ENCODE measurements at places on chromosomes 1 and 21. TPM values are rescaled to one million over a fixed set of nuclear protein-coding genes. Genes with fewer than 3 reads are reported as not detected.
A peak's percentile ranks its signal among the peaks of the same experiment; 100 is the strongest.

DNA sequence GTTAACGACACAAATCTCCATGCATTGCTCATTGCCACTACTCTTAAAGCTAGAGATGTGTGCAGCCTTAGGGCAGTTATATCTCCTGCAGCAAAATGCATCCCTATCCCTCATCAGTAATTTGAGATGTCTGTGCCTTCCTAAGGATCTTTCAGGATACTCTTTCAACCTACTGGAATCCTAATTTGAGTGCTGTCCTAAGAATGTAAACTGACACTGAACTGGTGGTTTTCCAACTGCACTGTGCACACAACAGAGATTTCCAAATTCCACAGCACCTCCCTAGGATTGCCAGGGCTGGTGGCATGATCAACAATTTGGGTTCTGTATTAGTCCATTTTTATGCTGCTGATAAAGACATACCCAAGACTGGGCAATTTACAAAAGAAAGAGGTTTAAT lies 193.9 kb downstream of the LTN1 start:
- no peak for DNase-seq

DNA sequence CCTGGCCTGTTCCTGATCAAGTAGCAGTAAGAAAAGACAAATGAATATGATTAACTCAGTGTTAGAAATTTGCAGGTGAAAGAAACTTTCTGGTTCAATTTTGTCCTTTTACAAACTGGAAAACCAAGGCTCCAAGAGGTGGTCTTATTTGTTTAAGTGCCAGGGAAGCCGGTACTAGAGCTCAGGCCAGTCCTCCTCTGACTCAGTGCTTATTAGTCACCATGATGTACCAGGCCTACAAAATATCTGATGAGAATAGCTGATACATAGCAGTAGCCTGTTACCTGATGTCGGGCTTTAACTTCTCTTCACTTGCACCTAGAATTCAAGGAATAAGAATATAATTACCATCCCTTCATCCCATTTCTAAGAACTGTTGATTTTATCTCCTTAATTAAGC lies 394.8 kb downstream of the LMX1A start:
- no peak for DNase-seq

GRCh38 chr1:8567146-8567545 lies 249.2 kb downstream of the SLC45A1 start:
- DNase-seq: no peak

DNA sequence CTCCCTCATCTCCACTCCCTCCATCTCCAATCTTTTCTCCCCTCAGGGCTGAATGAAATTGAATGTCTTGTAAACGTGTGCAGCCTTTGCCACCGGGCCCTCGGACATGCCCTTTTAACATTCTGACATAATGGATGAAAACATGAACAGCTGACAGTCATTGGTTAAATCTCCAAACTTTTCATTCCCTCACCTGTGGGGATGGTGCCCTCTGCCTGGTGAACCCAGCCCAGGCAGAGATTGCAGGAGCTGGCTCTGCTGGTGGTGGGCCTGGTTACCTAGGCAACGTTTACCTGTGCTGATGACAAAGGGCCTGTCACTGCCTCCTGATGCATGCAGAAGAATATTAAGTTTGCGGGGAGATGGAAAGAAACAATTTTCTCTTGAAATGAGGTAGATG lies 21.3 kb downstream of the ST6GALNAC3 start:
- no peak for DNase-seq

Gene AIDA
- 52.9 TPM for polyA plus RNA-seq

DNA sequence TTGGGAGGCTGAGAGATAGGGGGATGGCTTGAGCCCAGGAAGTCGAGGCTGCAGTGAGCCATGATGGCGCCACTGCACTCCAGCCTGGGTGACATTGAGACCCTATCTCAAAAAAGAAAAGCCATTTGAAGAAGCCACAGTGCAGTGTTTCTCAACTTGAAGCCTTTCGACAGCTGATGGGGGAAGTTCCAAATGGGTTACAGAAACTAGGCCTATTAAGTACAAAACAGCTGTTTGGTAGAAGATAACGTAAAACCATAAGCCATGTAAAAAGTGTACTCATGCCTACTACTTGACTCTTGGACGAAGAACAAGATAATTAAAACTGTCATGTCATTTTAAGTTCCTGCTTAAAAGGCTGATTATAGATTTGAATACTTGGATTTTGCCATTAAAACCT lies 16.6 kb downstream of the COPA start:
- DNase-seq: no peak

DNA sequence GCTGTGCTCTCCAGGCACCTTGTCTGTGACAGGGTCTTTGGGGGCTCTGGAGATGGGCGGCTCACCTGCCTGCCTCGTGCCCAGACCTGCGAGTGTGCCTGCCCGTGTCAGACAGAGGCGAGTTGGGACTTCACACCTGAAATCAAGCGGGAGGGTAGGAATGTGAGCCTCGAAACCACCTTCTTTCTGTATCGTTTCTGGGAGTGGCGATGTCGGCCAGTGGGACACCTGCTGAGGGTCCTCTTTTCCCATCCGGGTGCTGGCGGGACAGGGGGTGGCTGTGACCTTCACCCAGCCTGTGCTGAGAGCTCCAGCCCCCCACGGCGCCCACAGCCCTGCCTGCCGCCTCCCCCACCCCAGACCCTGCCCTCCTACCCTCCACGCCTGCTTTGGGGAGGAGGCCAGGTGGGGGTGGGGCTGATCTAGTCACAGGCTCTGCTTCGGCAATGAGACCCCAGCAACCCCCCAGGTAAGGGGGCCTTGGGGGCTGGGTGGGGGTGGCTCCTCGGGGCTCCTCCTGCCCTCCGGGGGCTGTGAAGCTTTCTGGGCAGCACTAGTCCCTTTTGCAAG lies 15.6 kb upstream of the FAAP20 start:
- no peak for DNase-seq

- DNase-seq: no peak
Observed at GRCh38 chr21:20377250-20377649, 621.0 kb upstream of the NCAM2 start.

DNA sequence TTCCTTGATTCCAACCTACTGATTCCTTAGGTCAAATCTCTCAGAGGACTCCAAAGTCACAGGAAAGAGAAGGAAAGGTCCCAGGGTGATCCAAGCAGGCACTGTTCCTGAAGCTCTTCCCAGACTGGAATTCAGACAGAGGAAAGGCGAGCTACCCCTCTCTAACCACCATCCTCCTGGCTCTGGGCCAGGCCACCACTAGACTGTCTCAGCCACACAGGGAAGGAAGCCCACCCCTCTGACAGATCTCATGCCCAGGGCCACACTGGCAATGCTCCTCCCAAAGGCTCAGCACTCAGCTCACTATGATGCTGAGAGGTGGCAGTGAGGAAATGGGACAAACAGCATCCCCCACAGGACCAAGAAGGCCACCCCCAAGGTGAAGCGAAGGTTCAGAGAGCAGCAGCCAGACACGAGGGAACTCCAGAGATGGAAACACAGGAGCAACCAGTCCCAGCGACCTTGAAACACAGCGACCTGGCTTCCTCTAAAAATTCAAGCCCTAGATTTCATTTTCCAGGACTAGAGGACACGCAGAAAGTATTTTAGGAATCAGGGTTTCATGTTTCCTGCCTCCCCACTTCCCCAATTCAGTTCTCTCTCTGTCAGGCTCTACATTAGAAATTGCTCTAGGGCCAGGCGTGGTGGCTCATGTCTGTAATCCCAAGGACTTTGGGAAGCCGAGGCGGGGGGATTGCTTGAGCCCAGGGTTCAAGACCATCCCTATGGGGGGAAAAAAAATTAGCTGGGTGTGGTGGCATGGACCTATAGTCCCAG lies 18.8 kb downstream of the PIK3C2B start:
- DNase-seq: no peak

- no peak for DNase-seq
Observed at GRCh38 chr1:88655685-88656299, 28.3 kb upstream of the PKN2 start.

DNA sequence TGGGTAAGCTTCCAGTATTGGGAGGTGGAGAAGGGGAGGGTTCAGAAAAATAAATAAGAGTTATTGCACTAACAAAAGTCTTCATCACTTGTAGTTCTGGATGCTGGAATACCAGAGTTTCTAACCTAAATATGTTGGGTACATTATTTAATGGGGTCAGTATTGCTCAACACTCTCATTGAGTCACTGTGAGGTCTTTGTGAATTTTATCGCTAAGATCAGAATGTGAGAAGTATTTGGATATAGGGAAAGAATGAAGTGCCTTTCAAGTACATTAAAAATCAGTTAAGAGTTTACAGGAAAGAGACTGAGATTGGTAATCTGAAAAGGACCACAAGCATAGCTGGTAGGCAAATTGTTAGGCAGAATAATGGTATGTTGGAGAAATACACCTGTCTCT lies 8.8 kb downstream of the SNRPE start:
- no peak for DNase-seq

Gene B3GALT2
- polyA plus RNA-seq: not detected

DNA sequence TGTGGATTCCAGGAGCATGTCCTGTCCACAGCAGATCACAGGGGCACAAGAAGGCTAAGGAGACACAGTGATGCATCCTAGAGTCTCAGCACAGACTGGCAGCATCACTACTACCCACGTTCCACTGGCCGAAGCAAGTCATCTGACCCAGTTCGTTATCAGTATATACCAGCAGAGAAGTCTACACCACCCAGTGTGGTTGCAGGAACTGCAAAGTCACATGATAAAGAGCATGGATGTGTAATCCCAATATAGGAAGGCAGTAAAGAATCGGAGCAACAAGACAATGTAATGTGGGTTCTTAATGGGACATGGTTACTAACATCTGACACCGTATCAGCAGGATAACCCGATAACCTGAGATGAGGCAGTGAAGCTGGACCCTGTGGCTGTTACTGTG lies 246.6 kb downstream of the RRAGC start:
- DNase-seq: no peak

DNA sequence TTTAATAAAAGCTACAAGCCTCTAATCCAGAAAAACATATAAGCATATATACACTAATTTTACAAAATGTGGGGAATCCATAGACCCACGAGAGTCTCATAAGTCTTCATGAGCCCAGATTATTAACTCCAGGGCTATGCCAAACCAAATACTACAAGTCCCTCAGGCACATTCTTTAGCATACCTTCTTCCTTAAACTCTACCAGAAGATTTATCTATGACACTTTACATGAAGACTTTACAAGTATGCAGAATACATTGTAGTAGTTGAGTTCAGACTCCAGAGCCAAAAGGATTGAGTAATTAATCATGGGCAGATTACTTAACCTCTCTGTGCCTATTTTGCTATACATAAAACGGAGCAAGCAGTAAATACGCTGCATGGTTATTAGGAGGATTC lies 793.7 kb upstream of the ADGRL2 start:
- DNase-seq: no peak

- peak; percentile 24 for DNase-seq
Observed at GRCh38 chr1:221667504-221667903, 74.4 kb downstream of the DUSP10 start.

DNA sequence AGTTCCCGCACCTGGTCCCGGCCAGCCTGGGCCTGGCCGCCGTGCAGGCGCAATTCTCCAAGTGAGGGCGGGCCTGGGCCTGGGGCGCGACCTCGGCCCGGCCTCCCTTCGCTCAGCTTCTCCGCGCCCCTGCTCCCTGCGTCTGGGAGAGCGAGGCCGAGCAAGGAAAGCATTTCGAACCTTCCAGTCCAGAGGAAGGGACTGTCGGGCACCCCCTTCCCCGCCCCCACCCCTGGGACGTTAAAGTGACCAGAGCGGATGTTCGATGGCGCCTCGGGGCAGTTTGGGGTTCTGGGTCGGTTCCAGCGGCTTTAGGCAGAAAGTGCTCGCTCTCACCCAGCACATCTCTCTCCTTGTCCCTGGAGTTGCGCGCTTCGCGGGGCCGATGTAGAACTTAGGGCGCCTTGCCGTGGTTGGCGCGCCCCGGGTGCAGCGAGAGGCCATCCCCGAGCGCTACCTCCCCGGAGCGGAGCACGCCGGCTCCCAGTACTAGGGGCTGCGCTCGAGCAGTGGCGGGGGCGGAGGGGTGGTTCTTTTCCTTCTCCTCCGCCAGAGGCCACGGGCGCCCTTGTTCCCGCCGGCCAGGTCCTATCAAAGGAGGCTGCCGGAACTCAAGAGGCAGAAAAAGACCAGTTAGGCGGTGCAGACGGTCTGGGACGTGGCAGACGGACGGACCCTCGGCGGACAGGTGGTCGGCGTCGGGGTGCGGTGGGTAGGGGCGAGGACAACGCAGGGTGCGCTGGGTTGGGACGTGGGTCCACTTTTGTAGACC lies 1.2 kb downstream of the OLIG1 start:
- DNase-seq: peak; percentile 30

Gene OR2L2
- polyA plus RNA-seq: not detected

GRCh38 chr1:74908797-74909196 lies 175.8 kb downstream of the TYW3 start:
- no peak for DNase-seq

Gene SETDB1
- polyA plus RNA-seq: 27.6 TPM

- DNase-seq: no peak
Observed at GRCh38 chr1:8468751-8469150, 150.8 kb downstream of the SLC45A1 start.

- DNase-seq: no peak
Observed at GRCh38 chr1:12159816-12160215, 7.0 kb upstream of the TNFRSF1B start.

GRCh38 chr1:160001440-160001839 lies 30.4 kb downstream of the PIGM start:
- no peak for DNase-seq

DNA sequence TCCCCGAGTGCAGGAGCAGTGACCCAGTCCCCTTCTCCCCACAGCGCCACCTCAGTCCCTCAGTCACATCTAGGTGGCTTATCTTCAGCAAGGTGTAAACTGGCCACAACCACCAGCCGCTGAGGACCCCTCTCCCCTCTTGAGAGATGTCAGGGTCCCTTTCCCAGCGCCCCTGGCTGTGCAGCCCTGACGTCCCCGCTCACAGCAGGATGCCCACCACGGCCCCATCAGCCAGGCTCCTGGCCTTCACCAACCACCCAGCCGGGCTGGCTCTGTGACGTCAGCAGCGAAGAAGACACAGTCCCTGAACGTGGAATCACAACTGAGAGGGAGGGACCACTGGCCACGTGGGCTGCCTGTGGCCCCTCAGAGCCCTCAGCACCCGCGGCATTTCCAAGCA lies 249.4 kb downstream of the NPHP4 start:
- DNase-seq: no peak

- DNase-seq: no peak
Observed at GRCh38 chr1:8754247-8754650, 63.2 kb downstream of the RERE start.

GRCh38 chr1:39266269-39266668 lies 61.8 kb downstream of the MACF1 start:
- DNase-seq: peak; percentile 15

Gene HLX
- polyA plus RNA-seq: 5.6 TPM

- no peak for DNase-seq
Observed at GRCh38 chr1:234546890-234547788, 62.8 kb downstream of the IRF2BP2 start.

GRCh38 chr1:9612871-9613624 lies 24.3 kb downstream of the TMEM201 start:
- DNase-seq: no peak

GRCh38 chr1:97384294-97384968 lies 536.4 kb downstream of the DPYD start:
- DNase-seq: peak; percentile 32
